ENCODE measurements at places on chromosomes 13 and 19.

DNA sequence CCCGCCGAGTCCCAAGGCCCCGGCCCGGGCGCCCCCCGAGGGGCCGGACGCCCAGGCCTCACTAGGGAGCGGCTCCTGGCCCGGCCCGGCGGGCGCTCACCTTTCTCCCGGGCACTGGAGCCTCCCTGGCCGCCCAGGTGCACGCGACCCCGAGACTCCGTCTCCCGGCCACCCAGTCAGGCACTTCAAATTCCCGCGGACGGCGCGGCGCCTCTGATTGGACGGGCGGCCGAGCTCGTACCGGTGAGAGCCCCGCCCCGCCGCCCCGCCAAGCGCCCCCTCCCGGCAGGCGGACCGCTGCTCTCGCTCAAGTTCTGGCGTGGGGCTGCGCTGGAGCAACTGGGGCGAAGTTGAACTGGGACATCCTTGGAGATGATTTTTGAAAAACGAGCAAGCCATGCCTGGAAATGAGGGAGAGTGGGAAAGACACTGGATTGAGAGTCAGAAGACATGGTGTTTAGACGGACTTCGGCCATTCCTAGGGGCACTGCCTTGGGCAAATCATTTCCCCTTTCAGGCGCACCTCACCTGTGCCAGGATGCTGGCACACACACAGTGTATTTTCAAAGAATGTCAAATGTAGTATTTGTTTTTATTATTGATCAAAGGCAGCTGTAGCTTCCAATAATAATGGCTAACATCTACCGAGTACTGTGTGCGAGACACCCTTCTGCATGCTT lies 485.3 kb downstream of the UQCRFS1 start:
- peak; percentile 37 for DNase-seq

DNA sequence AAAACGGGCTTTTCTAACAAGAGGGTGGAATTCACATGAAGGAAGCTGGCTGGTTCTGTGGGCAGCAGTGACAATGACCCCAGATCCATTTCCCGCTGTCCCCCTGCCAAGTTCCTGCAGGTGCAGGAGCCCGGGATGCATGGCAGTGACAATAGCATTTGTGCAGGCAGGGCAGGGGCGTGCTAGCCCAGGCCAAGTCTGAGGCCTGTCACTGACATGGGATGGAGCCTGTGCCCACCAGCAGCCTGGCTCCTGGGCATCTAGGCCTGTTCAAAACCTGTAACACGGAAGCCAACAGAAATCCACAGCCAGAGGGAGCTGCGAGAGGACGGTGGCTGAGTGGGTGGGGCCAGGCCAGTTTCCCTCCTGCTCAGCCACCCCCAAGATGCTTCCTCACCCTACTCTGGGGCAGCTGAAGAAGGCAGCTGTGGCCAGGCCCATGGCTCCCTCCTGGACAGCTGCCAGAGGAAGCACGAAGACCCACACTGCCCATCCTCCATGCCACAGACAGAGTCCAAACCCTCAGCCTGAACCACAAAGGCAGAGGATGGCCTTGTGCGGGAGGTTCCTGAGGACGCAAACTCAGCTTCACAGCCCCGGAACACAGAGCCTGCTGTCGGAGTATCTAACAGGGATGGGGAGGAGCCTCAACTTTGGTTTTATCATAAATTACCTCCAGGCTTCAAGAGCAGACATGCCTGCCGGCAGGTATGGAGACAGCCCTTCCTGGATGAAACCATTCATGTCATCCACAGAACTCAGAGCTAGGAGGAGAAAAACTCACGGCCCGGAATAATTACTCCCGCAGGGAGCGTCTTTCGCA lies 74.0 kb downstream of the CEBPG start:
- DNase-seq = no peak

- no peak for DNase-seq
These were observed 23.4 kb upstream of the CEACAM21 start for GRCh38 chr19:41552558-41552957.

- DNase-seq = no peak
These were observed 415.9 kb downstream of the NDFIP2 start for GRCh38 chr13:79896851-79897250.

- DNase-seq = no peak
These were observed 361.6 kb downstream of the RBM26 start for GRCh38 chr13:79044415-79044814.

DNA sequence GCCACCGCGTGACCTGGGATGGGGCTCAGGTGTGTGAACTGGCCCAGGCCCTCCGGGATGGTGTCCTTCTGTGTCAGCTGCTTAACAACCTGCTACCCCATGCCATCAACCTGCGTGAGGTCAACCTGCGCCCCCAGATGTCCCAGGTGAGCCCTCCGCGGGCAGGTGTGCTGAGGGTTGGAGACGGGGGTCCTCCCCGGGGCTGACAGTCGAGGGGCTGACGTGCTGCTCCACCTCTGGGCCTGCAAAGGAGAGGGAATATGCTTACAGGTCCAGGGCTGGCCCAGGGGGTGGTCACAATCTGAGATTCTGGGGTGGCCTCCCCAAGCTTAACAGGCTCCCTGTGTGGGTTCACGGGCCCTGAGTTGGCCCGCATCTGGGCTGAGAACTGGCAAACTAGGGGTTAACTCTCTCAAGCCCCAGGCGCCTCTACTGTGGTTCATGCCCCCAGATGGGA lies 386 bp downstream of the VAV1 start:
- no peak for DNase-seq
